ENCODE measurements at places on chromosomes 4 and X.

DNA sequence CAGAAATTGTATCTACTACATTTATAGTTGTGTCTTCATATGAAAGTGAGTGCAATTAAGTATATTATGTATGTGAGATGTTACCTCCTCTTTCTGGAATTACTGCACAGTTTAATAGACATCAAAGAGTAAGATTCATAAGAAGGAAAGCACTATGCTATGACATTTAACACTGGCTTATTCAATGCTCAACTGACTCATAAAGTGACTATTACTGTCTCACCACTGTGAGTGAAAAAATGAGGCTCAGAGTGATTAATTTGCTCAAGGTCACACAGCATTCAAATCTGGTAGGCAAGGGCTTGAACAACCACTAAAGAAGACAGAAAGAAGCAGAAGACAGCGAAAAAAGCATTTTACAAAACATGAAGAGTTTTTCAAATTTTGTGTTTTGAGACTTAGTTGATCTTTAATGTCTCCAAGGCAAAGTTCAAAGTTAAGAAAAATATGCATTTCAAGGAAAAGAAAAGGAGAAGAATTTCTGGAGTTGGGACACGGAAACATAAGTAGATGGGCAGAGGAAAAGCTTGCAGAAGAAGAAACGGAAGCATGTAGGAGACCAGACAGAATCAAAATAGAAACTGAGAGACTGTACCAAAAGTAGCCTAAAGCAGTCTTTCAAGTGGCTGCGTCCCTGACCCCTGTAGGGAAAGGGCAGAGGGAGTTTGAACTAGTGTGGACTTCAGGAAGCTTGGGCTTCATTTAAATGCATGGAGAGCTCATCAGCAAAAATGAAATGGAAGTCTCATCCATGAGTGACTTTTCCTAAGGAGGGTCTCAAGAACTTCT is 66.3 kb downstream of the KCNIP4 start:
- no peak for DNase-seq

DNA sequence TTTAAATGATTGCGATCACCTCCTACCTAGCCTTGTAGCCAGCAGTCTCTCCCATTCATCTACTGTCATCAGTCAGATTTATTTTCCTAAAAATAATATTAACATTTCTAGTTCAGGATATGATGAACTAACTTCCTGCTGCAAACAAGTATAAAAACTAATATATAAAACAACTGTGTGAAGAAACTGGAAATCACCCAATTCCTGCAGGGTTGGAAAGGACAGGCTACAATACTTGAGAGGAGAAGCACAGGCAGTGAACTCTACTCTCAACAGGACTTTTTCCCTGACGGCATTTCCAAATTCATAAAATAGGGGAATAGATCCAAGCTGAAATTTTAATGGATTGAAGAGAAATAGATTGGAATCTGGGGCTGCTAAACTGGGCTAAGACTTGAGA is 14.2 kb upstream of the BBS12 start:
- no peak for DNase-seq

DNA sequence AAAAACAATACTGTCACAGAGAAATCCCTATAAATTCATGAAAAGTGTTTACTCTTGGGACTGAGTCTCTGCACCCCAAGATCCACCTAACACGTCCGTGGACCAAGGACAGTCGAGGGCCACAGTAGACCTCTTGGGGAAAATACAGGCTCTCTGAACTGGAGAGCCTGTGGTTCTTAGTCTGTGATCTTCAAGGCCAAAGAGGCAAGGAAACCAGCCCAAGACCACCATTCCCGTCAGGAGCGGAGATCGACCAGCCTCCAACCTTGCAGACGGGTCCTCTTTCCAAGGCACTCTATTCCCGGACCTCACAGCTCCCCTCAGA is 1.6 kb upstream of the APBB2 start:
- no peak for DNase-seq

DNA sequence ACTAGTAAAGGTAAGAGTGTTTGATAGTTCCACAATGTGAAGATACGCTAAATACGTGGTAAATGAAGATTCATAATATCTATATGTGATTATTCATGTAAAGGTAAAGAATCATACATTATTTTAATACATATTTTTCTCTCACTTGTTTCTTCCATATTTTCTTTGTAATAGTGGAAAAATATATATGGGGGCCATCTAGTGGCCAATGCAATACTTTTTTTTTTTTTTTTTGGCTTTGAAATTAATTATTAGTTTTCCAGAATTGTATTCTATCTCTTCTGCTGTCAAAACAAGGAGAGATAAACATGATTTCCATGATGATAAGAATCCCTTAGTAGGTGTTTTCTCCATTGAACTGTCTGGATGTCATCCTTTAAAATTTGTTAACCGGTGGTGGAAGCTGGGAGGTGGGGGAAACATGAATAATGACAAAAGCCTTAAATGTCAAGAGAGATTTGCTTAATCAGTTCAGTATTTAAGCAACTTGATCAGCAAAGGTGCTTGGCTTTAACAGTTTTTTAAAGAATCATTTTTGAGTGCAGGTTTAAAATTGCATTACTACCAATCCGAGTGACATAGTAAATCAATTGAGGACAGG is 508.7 kb upstream of the HTR2C start:
- no peak for DNase-seq

GRCh38 chr4:5712517-5712916 is 1.5 kb downstream of the EVC start:
- DNase-seq, result no peak

DNA sequence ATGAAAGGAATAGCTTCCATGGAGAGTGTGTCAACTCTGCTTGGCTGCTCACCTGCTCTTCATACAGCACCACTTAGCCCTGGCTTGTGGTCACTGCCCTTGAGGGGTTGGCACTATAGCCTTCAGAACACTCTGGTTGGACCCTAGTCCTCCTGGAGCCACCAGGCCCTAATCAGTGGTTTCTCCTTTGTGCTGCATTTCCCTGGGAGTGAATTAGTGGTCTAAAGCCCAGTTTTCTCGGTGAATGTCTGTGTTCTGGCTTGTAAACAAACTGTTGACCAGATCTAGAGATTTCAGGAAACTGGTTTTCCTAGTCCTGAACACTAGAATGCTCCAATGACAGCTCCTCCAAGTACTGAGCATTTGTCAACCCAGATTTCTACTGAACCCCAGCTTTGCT is 28.6 kb upstream of the TMEM154 start:
- no peak for DNase-seq

DNA sequence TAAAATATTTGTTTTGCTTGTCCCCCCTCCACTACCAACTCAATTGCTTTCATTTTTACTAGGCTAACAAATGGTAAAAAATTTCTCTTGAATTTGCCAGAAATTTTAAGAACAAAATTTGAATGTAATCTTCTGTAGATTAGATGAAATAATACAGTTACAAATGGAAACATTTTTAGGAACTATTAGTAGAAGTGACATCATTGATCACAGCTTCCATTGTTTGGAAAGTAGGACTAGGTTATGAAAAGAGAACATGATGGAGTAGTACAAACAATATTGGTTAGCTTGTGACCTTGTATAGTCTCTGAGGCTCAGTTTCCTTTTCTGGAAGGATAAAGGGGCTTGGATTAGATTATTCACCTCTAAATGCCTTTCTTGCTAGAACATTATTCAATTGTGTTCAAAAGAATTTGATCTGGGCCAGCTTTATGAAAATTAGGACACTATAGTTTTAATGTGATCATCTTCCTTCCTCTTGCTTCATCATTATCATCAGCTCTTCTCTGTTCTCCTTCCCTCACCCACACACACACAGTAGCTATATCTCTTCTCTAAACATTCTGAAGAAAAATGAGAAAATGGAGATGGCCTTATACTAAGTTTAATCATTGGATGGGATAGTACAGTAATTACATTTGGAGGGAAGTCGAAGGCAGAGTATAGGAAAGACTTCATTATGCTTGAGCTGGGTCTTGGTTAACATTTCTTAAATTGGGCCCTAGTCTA is 9.9 kb downstream of the MTMR1 start:
- no peak for DNase-seq

DNA sequence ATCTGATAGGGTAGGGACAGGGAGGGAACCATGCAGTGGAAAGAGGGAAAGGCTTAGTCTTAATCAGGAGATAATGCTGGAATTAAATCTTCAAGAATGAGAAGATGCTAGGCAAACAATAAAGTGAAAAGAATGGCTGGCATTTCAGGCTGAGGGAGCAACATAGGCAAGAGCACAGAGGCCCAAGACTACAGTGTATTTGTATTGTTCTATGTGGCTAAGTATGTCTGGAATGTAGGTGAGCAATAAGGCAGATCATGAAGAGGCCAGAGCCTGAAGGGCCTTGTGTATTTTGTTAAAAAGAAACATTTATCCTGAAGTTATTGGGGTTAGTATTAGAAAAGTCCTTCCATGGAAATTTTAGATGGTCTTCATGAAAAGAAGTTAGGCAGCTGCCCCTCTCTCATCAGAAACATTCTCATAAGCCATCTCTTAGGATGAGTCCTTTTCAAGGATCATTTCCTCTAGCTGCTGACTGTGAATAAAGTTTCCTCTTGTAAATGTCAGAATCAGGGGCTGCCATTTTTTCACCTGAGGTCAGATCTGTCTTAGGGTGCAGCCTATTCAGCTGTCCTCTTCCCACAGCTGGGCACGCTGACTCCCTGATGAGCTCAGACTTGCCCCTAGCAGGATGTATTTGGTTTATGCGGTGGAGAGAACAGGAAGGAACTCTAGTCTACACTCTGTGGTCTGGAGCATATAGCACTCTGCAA is 46.3 kb downstream of the ATP10D start:
- peak; percentile 69 for DNase-seq

- DNase-seq, result peak; percentile 60
Measured at GRCh38 chrX:45758319-45758718, 557.6 kb upstream of the DIPK2B start.

GRCh38 chr4:85228264-85228663 is 246.7 kb upstream of the ARHGAP24 start:
- no peak for DNase-seq

DNA sequence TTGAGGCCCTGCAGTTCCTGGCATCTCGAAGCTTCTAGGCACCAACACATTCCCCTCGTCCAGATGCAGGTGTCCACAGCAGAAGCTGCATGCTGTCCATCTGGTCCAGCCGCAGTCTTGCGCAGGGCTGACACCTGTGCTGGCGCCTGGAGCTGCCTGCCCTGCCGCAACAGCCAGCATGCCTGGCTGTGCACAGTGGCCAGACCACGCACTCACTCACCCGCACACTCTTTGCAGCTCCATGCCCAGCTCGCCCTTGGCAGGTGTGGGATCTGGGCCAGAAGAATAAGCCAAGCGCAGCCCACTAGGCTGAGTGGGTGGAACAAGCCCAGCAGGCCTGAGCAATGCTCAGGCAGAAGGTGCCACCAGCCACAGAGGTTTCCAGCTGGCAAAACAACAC is 125.6 kb downstream of the PARM1 start:
- no peak for DNase-seq

DNA sequence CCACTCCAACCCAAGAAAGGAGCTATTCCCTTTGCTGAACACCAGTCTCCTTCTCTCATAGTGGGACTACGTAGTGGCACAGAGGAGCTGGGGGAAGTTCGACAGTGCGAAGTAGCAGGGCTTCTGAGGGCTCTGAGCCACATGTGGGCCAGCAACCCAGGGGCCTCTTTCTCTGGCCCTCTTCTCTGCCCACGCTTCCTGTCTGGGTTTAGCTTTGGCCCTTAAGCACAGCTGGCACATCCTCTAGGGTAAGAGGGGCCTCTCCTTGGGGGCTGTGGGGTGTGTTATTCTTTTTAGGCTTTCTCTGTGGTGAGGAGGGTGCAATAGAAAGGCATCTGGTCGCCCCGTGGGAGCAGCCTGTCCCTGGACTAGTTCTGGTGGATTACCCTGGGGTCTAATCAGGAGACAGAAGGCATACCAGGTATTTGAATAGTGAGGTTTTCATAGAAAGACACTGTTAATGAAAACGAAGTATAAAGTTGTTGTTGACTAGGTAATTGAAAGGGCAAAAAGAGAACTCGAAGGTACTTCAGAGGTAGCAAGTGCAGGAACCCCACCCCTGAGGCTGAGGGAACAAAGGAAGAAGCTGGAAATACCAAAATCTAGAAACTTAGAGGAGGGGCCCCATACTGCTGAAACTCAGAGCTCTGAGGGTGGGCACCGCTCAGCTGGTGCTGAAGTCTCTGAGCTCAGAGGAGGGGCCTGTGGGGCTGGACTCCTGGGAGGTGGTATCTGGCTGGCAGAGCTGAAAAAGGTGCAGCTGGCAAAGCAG is 151.9 kb upstream of the RPS6KA3 start:
- no peak for DNase-seq

GRCh38 chrX:2917767-2918166 is 11.4 kb downstream of the ARSD start:
- no peak for DNase-seq

DNA sequence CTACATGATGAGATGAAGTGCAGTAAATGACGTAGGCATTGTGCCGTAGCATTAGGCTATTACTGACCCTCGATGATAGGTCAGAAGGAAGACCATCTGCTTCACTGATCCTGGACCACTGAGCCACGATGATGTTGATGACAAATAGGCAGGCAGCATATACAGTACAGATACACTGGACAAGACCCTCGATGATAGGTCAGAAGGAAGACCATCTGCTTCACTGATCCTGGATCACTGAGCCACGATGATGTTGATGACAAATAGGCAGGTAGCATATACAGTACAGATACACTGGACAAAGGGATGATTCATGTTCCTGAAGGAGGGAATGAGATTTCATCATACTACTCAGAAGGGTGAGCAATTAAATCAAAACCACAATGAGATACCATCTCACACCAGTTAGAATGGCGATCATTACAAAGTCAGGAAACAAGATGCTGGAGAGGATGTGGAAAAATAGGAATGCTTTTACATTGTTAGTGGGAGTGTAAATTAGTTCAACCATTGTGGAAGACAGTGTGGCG is 50.9 kb downstream of the BEND4 start:
- no peak for DNase-seq

DNA sequence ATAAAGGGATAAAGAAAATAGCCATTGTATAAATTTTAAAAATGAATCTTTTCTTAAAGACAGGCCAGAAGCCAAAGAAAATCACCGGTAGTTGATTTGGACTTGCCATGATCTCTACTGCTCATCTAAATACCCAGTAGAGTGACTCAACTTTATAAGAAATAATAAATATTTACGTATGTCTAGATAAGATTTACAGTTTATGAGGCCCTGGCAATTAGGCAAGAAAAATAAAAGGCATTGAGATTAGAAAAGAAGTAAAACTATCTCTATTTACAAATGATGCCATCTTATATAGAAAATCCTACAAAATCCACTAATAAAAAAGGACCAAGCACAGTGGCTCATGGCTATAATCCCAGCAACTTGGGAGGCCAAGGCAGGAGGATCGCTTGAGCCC is 765.5 kb upstream of the HTR2C start:
- DNase-seq, result no peak

DNA sequence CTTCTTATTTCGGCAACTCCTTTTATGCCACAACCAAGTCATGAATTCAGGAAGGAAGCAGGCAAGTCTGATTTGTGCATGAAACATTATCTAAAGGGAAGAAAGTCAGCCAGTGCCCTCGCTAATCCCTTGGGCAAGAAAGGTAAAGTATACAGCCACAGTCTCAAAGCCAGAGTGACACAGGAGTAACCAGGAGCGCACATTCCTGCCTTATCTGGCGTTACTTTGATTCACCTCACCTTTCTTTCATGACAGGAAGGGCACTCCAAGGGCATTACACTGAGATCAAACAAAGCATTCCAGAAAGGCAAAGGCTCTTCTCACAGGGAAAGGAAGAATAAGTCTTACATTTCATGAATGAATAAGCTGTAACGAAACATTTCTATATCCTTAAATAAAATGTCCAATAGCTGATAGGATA is 38.8 kb downstream of the FAT1 start:
- DNase-seq, result no peak

All from pulmonary artery endothelial cell (primary cell).